ENCODE measurements at places on chromosomes 5 and 9. TPM values are rescaled to one million over a fixed set of nuclear protein-coding genes. Genes with fewer than 3 reads are reported as not detected.

The IER5L gene
- 43.1 TPM for total RNA-seq

The ZNF462 gene
- 17.8 TPM for total RNA-seq

The DMRT3 gene
- not detected for total RNA-seq

GRCh38 chr9:115194216-115194615, 76.3 kb upstream of the TNC start:
- peak; percentile 74 for DNase-seq

The ABCA1 gene
- total RNA-seq = 7.7 TPM

DNA sequence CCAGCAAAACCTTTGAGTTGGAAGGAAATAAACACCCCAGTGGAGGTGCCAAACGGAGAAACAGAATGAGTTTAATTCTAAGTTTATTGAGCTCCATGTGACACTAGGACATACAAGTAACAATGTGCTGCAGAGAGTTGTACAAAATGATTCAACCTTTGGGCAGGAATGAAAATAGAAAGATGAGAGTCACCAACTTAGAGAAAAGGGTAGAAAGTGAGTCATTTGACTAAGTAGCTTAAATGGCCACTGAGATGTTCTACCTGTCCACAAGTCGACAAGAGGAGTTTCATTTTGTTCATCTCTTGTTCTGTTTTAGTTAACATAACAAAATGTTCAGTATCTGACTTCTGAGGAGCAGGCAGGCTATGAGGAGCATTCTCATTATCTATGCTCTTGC, 284.7 kb downstream of the NR2F1-AS1 start:
- peak; percentile 78 for DNase-seq

The FAM221B gene
- total RNA-seq = not detected
